HFFc6 (cell line): ENCODE measurements at places on chromosomes 5 and 9.
A peak's percentile ranks its signal among the peaks of the same experiment; 100 is the strongest.

- DNase-seq, result no peak
Measured at GRCh38 chr5:109947667-109948066, 257.9 kb downstream of the MAN2A1 start.

GRCh38 chr5:132776938-132777208, 166 bp downstream of the SEPTIN8 start:
- no peak for DNase-seq

- DNase-seq, result no peak
Measured at GRCh38 chr5:101326766-101327165, 423.7 kb upstream of the ST8SIA4 start.

GRCh38 chr5:138943599-138944173, 68.6 kb upstream of the LRRTM2 start:
- DNase-seq, result no peak

DNA sequence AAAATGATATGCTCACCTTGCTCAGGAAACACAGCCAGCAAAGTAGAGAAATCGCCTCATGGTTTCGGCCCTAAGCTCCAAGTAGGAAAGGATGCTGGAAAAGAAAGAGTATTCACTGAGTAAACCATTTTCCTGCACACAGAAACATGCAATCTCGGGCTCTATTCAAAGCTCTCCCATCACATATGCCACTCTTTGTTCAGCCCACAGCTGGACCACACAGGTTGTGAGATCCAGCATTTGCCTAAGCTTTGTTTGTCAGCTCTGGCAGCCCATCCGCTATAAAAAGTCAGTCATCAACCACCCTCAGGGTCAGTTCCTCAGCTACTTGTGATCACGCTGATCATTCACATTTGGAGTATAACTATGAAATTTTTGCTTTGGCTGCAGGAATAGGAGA, 96.5 kb upstream of the SMARCA2 start:
- DNase-seq, result no peak

- no peak for DNase-seq
Measured at GRCh38 chr5:154647114-154647760, 107.9 kb upstream of the LARP1 start.

DNA sequence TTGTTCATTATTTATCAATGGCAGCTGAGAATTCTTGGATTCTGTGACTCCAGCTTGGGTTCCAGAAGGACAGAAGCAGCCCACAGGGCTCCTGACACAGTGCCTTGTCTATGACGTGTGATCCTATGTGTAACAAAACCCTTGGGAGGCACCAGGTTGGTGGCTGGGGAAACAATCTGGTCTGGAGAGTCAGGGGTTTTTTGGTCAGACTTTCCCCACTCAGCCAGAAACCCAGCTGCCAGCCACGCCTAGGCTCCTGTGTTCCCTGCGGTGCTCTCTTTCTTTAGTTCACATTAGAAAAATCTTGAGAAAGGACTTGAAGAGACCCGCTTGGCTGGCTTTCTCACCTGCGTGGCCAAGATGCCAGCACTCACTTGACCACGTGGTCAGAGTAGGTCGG, 15.5 kb upstream of the ZBED3 start:
- no peak for DNase-seq

GRCh38 chr5:95068289-95068910, 216.5 kb downstream of the MCTP1 start:
- no peak for DNase-seq

DNA sequence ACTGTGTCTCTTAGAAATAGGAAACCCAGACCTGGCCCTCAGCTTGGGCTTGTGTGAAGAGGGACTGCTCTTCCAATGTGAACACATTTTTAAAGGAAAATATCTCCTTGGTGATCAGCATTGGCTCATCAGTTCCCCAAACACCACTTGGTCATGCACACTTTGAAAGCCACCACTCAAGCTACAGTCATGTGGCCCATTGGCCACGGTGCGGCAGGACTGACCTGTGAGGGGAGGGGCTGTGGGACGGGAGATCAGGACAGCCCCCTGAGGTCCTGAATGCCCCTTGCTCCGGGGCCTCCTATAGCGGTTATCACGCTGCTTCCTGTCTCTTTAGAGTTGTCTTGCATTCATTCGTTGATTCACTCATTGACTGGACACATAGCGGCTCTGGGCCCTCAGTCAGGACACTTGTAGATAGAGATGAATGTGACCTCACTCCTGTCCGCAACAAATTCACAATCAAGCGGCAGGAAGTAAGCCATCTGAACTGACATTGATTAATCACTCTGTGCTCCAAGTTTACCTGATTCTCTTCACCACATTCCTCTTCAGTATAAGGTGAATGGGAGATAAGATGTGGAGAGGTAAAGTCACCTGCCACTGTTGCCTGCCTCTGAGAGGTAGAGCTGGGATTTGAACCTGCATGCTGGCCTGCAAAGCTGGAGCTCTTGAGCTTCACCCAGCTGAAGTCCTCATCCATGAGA, 73.1 kb downstream of the COL15A1 start:
- no peak for DNase-seq

DNA sequence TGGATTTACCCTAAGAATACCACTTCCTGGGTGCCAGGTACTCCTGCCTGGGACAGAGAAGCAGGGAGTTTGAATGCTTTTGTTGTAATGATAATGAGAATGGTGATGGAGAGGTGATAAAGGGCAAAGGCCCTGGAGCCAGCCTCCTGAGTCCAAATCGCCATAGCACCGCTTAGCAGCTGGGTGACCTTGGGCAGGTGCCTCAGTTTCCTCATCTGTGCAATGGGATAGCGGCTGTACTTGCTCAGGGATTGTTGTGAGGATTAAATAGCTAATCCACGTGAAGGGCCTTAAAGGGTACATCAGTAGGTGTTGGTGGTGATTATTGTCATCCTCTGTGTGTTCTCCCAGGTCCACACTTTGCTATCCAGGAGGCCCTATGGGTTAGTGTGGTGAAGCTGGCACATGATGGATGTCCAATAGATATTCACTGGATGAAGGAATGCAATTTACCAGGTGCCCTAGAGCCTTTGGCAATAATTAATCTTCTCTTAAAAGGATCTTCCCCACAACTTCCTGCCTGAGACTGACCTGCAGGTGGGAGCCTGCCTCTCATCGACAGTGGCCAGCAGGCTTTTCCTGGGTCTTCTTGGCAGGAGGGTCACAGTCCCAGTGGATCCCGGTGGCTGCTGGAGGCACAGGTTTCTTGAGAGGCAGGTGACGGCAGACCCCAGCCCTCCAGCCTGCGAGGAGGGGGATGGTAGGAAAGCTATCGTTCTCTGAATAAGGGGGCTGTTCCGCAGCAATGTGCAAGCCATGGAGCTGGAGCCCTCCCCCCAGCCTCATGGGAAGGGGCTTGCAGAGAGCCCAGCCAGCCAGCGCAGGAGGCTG, 160.2 kb downstream of the MACROH2A1 start:
- DNase-seq, result no peak

DNA sequence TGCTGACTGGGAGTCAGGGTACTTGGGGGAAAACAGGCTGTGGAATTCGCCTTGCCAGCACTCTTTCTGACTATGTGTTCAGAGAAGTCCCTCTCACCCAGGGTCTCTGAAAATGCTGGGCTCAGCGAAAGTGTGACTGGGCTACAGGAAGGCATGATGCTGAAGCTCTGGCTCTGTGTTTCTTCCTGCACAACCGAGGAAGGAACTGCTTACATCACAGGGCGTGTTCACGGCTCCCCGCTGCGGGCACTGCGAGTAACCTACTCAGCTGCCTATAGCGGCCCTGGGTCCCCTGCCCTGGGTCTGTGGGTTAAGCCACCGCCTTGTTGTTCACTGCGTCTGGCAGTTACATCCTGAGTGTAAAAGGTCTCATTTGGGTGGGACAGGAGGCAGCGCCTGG, 222.4 kb upstream of the IRX4 start:
- DNase-seq, result no peak

- DNase-seq, result peak; percentile 88
Measured at GRCh38 chr5:81755320-81755719, 4.4 kb upstream of the SSBP2 start.

DNA sequence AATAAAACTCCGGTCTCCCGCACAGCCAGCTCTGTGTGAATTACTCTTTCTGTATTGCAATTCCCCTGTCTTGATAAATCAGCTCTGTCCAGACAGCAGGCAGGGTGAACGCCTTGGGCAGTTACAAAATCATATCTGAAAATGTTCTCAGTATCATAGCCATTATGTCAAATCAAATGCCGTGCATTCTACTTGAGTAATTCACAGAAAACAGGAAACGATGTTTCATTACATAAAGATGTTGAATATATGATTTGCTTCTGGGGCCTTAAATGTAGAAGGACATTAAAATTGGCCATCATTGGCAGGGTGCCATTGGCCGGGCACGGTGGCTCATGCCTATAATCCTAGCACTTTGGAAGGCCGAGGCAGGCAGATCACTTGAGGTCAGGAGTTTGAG, 8.5 kb downstream of the POLR3G start:
- no peak for DNase-seq

DNA sequence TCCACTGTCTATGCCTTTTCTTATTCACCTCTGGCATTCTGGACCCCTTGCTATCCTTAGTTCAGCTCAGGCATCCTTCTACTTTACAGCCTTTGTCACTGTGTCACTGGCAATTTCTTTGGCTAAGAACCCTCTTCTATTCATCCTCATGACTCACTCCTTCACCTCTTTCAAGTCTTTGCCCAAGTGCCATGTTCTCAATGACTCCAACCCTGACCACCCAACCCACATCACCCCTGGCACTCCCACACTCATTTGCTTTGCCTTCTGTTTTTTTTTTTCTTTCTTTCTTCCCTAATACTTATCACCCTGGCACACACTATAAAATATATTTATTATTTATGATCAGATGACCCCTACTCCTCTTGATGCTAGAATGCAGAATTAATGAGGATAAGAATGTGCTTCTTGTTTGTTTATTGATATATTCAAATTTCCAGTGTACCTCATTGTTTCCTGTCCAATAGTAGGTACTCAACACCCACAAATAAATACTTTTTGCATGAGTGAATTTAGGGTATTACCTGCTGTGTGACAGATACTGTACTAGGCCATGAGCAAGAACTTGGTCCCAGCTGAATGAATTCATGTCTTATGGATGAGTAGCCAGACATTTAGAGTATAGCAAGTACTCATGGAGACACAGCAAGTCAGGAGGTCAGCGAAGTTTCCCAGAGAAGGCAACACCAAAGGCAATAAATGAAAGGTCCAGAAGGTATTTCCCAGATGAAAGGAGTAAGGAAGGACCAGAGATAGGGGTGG, 236.1 kb downstream of the PAPPA start:
- no peak for DNase-seq

DNA sequence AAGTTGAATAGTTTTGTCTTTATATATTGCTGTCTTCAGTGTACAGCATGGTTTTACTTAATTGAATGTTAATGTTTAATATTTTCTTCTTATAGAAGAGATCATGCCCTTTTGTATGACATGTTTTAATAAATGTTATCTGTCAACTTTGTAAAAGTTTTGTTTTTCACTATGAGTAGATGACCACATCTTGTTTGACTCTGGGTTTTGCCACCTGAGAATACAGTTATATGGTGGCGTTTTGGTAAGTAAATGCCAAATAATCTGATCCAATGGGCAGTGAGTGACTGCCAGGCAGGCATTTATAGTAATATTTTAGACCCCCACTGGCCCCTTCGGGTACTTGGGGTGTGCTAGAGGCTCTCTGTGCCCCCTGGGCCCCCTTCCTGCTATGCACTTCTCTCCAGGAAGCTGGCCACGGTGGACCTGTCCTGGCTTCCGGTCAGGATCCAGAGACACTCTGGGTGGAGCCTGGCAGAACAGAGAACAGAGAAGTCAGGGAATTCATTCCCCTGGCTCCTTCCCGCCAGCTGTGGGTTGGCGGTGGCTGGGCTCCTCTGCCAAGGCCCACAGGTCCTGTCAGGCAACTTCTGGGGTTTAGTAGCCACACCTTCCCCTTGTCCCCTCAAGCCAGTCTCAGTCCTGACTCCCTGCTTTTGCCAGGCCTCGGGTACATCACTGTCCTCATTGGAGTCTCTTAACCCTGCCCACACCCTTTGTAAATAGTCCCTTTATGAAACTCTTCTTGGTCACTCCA, 22.2 kb upstream of the ZBTB34 start:
- no peak for DNase-seq

DNA sequence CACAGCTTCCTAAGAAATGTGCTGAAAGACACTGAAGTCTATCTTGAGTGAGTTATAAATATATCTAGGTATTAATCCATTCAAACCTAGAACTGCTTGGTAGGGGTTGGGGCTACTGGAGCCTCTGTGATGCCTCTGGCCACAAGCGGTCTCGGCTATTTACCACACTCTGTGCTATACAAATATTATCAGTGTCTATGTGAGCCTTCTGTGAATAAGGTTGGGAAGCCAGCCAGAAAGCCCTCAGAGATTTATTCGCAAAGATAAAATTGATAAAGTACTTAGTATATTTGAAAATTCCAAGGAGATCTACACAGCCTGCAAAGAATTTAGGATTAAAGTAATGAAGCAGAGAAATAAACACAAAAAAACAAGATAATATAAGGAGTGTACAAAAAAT, 41.4 kb downstream of the LIFR start:
- DNase-seq, result no peak

GRCh38 chr5:109387408-109387974, 22.3 kb downstream of the PJA2 start:
- no peak for DNase-seq

GRCh38 chr5:35149041-35149440, 81.2 kb downstream of the PRLR start:
- no peak for DNase-seq

DNA sequence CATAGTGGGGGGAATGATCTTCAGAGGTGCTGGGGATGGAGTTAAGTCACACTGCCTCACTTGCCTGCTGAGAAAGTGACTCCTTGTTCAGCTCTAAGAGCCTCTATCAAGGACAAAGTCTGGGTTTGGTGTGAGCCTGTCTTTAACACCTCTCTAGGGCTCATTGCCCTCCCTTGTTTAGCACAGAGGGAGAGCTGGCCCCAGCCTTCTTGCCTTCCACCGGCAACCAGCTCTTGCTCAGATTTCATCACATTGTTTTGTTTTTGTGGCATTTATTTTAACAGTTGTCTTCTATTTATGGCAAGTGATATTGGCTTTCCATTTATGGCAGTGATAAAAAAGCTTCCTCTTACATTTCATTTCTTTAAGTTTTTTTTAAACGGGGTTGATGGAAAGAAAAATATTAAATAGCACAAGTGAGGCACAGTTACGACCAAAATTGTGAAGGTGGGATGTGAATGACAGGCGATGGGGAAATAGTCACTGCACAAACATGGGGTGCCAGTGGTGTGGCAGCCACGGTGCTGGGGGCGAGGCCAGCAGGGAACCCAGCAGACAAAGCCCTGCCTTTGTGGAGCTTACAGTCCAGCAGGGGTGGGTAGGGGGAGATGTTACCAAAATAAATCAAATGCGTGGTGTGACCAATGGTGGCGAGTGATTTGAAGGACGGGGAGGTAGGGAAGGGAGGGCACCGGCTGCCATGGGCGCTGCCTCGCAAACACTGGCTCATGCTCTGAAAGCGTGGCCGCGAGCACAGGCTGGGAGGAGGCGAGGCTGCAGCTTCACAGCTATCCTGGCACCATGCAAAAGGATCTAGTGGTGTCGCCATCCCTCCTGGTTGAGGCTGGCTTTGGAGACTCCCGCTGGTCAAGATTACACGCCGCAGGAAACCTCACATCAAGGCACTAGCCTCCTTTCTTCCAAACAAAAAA, 21.2 kb upstream of the UNC5A start:
- no peak for DNase-seq
